HEK293T (cell line): ENCODE measurements at places on chromosomes 1 and 21.
A peak's percentile ranks its signal among the peaks of the same experiment; 100 is the strongest.

DNA sequence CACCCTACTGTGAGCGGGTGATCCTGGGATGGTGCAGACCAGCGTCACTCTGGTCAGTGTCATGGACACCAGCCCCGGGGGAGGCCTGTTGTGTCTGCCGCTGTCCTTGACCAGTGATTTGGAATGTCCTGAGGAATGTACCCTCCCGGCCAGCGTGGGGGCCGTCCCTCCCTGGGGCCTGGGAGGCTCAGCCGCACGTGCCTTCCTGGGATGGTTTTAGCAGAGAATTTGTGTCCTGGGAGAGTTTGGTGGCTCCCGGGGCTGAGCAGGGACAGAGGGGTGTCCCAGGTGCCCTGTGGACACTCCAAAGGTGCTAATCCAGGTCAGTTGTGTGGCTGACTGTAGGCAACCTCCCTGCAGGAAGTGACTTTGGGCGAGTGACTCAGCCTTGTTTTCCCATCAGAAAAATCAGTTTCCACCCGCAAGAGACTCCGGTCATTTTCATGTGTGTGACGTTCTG, 6.2 kb downstream of the ARHGEF16 start:
- DNase-seq, result no peak

- DNase-seq, result no peak
Measured at GRCh38 chr1:19623523-19623922, 20.6 kb upstream of the NBL1 start.

- DNase-seq, result no peak
Measured at GRCh38 chr1:32307324-32307723, 15.4 kb downstream of the HDAC1 start.

DNA sequence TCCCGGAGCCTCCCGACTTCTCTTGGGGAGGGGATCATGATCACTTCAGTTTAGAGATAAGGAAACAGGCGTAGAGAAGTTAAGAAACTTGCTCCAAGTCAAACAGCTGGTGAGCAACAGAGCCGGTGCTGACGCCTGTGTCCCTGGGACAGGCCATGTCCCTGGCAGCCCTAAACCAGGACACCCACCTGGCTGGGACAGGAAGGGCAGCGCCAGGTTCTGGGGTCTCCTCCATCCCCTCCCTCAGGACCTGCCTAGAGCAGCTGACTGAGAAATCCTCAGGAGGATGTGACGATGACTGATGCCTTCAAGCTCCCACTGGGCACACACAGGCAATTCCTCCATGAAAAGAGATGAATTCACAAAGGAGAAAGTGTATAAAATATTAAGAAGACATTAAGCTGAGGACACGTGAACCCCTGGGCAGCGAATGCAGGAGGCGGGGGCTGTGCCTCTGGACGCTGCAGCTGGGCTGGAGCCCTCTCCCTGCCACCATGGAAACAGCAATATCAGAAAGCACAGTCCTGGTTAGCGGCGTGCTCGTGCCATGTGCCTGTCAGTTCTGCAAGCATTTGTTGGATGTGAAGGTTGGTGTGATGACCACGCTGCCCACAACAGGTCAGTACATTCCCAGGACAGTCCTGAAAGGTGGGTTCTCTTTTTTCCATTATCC, 40.1 kb upstream of the C1orf174 start:
- no peak for DNase-seq

DNA sequence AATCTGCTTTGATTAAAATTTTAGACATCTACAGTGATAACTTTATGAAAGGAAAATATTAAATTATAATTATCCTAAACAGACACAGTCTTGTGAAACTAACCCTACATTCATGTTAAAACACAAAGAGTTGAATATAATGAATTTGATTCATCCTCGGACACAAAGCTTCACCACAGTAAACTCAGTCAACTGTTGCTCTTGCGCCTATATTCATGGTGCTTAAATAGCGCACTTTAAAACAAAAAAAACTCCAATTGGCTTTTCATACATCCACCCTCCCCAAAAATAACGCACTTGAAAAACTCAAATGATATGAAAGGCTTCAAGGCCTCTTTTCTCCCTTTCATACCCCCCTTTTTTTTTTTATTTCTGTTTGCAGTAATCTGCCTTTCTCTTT, 260.3 kb downstream of the FAF1 start:
- DNase-seq, result no peak

DNA sequence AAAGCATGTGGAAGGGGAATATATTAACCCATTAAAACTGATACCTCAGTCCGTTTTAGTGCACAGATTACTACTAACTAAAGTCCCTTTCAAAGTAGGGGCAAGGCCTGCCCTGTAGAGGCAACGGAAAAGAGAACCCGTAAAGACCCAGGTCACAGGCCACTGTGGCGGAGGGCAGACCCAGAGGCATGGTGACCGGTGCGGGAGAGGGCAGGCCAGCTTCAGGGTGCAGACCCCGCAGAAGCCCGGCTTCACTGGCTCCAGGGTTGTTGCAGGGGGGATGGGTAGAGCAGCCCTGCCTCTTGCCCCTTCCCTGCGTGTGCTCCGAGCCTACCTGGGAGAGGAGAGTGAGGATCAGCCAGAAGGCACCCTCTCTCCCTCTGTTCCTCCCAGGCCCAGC, 17.7 kb downstream of the CNTN2 start:
- no peak for DNase-seq

GRCh38 chr1:170686291-170686690, 22.4 kb downstream of the PRRX1 start:
- DNase-seq, result no peak

DNA sequence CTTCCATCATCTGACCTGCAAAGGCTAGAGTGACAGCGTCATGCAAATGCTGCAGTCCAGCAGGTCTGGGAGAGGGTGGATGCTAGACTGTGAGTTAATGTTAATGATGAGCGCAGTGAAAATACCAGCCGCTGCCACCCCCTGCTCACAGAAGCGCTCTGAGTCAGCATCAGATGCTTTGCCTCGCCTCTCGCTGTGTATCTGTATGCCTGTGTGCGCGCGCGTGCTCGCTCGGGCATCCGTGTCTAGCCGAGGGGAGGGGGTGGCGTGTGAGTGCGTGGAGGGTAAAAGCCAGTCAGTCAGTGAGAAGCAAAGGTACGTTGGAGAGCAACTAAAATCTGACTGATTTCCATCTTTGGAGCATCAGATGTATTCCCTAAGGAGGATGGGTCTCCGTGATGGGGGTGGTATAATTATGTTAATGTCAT, 858.7 kb downstream of the USP25 start:
- peak; percentile 69 for DNase-seq

- no peak for DNase-seq
Measured at GRCh38 chr1:2645776-2646175, 13.0 kb upstream of the MMEL1 start.

DNA sequence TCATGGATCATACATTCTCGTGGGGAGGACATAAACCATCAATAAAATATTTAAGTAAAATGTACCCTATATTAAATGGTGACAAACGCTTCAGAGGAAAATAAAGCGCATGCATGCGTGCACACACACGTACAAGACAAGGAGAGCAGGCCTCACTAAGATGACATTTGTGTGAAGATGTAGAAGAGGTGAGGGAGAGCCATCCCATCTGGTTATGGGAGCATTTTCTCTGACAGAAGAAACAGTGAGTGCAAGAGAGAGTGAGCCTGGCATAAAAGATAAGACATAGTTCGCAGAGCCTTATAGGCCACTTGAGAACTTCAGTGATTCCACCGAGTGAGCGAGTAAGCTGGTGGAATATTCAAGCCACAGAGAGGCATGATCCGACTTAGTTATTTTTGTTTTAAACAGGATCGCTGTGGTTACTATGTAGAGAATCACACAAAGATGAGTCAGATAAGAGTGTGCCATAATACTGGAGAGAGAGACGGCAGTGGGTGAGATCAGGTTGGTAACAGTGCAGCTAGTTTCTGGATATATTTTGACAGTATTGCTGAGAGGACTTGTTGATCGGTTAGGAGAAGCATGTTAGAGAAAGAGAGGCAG, 624.2 kb downstream of the PLPP3 start:
- no peak for DNase-seq

DNA sequence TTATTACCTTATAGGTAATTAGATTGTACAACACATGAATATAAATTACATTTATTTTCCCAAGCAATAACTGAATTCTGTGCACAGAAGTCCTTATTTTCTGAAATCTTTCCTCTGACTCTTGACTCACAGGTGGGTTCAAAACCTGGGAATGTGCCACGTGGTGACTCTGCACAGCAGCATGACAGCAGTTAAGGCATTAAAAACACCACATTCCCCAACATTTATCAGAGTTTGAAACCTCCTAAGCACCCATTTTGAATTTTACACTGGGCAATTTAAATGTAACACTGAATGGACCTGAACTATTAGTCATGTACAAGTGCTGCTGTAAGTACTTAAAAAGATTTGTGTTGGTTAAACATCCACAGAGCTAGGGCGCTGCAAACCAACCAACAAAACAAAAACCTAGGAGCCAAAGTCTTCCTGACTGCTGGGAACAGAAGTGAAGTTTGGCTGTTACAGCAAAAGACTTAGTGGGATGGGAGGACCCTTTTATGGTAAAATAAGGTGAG, 480.6 kb upstream of the CXADR start:
- DNase-seq, result no peak

DNA sequence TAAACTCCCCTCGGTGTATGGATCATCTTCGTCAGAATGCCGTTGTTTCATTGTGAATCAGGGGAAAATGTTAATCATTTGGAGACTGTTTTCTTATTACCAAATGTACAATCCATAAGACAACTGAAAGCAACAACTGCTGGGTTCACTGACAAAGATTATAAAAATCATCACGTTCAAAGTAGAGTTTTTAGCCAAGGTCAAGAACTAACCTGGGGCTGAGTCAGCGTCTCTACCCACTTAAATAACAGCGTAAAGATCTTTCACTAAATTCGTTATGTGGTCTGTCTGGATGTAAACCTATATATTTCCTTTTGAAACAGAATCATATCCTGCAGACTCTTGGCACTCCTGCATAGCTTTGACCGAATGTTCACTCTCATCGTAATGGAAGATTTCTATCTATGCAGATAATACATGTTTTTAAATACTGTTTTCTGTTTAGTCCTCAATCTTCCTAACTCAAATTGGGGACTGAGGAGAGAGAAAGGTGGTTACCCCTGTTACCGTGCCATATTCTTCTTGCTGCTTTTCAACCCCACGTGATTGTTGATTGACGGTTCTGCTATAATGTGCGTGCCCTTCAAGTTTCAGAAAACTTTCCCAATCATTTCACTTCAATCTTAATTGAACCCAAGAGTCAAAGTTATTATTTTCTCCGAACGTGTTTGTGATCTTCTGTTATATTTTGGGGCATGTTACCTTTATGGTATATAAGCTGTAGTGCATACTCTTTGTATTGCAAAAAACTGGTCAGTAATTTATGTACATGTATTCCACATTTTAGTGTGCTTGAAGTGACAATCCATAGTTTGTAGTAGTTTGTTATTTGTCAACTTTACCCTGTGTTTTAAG, 15.6 kb upstream of the NCMAP start:
- DNase-seq, result no peak

- no peak for DNase-seq
Measured at GRCh38 chr1:25484096-25484495, 53.4 kb downstream of the MACO1 start.

DNA sequence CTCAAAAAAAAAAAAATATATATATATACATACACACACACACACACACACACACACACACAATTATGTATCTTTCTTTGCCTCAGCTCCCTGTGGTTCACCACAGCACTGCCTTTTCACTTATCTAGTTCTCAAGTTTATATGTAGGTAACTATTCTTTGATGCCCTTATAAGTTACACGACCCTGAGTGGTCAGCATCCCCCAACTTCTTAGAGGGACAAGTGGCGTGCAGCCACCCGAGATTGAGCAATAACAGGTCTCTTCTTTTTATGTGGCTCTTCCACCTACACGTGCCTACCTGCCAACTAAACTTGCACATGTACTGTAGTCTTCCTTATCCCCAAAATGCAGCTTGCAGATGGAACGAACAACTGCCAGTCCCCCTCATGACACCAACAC, 120.8 kb downstream of the GABPA start:
- DNase-seq, result no peak

DNA sequence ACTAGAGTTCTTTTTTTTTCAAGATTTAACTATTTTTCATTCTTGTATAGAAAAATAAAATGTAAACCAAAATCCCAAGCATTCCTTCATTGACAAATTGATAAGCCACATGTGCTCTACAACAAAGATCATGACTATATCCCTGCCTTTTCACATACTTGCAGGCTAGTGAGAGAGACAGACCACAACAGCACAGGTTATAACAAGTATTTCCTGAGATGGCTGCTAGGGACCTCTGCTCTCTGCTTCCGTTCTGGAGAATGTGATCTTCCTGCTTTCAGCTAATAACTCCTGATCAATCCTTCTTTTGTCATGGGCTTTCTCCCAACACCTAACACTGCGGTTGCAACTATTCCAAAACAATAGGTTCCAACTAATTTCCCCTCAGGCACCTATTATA, 14.0 kb upstream of the SPRR2F start:
- DNase-seq, result no peak

DNA sequence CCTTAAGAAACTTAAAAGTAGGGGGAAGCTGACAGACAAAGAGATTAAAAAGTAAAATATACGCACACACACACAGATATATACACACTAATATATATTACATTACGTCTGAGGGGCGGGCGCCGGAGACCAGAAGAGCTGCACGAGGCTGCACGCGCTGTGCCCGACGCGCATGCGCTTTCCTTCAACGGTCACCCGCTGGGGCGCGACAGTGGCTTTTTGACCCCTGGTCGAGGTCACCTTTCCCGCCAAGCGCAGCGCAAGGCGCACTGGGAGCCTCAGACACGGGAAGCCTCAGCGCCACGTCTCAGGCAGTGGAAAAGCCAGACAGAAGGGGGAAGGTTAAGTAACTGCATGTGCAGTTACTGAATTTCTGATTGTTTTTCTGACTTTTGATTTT, at the start of gene HORMAD1:
TSS of gene HORMAD1 (minus strand) at position 193 of the 400 bp plus-strand sequence. CDS start 1,390 bp downstream, outside the sequence.
- no peak for DNase-seq

- no peak for DNase-seq
Measured at GRCh38 chr1:167446966-167447365, 71.4 kb downstream of the CD247 start.

DNA sequence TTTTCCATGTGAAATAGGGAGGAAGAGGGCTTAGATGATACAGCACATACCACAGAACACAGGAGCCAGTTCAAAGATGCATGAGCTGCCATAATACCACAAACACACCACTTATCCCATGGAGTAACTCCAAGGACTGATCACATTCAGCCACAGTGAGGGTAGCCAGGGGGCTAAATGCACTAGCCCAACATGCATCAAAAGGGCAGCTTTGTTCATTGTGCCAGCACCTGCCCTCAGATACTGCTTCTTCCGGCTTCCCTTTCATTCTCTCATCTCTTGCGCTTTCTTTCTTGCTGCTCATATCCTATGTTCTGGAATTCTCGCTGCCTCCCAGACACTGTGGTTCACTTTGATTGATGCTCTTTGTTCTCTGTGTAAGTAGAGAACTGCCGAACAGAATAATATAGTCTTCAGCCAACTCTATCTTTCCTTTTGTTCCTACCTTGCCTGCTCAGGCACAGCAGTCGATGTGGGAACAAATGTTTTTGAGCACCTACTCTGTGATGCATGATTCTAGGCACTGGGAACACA, 50.0 kb upstream of the SYT6 start:
- no peak for DNase-seq

GRCh38 chr21:36082237-36082664, 12.4 kb downstream of the CBR1 start:
- no peak for DNase-seq

GRCh38 chr21:31658053-31658452, 1.4 kb upstream of the SOD1 start:
- DNase-seq, result no peak

- no peak for DNase-seq
Measured at GRCh38 chr1:232040260-232040659, 413.7 kb downstream of the DISC1 start.

- DNase-seq, result no peak
Measured at GRCh38 chr1:30527511-30528140, 195.8 kb downstream of the MATN1 start.
